Effector memory CD4-positive, alpha-beta T cell (primary cell): ENCODE measurements at places on chromosomes 13 and 19.
A peak's percentile ranks its signal among the peaks of the same experiment; 100 is the strongest.

GRCh38 chr13:113820813-113821651, 42.8 kb downstream of the GAS6 start:
- no peak for DNase-seq
- H3K4me3 ChIP-seq: no peak overlapping the region
- no peaks in the 10 kb centered on the region for H3K36me3 ChIP-seq

GRCh38 chr19:54480051-54480450, 7.0 kb upstream of the CDC42EP5 start:
- H3K4me3 ChIP-seq: no peak overlapping the region
- no peak for DNase-seq
- no peak overlapping the region for H3K27ac ChIP-seq
- no peaks in the 10 kb centered on the region for H3K36me3 ChIP-seq
- no peaks in the 10 kb centered on the region for H3K27me3 ChIP-seq
- no peaks in the 10 kb centered on the region for H3K4me1 ChIP-seq

DNA sequence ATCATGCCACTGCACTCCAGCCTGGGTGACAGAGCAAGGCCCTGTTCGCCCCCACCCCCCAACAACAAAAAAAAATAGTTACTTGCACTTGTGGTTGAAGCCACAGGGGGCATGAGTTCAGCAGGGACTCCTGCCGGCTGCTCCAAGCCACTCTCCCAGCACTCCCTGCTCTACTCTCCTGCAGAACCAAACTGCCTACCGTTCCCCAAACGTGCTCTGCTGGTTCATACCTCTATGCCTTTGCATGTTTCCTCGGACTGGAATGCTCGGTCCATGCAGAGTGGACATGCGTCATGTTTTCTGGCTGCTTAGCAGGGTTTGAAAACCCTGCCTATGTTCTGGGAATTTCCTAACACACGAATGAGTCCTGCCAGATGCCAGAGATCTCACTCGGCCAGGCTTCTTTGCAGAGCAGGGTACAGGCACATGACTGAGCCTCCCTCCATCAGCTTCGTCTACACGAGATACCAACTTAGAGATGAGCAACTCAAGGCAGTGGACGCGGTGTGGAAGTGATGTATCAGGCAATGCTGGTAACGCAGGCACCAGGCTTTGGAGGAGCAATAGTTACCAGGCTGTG, 8.5 kb upstream of the SLC25A15 start:
- DNase-seq: no peak
- no peaks in the 10 kb centered on the region for H3K27me3 ChIP-seq
- H3K27ac ChIP-seq: no peak overlapping the region
- H3K36me3 ChIP-seq: no peaks in the 10 kb centered on the region

DNA sequence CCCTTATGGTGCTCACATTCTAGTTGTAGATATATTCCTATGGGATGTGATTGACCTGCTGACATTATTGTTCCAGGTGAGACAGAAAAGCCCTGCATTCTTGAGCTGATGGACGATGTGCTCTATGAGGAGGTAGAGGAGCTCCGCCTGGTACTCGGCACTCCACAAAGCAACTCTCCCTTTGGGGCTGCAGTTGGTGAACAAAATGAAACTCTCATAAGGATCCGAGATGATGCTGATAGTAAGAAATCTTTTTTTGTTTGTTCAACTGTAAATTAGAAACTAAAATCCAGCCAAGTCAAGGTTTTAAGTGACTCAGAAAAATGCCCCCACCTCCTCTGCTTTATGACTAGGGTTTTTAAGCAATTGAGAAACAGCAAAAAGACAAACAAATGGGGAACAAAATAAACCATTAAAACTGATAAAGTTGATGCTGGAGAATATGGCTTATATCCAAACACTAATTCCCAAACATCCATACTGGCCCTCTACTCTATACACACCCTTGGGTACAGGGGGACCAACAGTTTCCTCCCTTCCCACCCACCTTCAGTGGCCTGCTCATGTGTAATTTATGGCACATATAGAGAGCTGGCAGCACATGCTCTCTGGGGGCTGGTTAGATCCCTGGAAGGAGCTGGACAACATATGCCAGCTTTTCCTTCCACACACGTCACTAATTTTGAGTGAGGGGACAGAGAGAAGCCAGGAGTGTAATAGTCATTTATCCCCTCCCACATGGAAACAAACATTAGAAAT, 139.6 kb downstream of the STOML3 start:
- H3K27me3 ChIP-seq: no peaks in the 10 kb centered on the region
- DNase-seq: no peak
- H3K4me3 ChIP-seq: no peak overlapping the region
- H3K27ac ChIP-seq: no peak overlapping the region

DNA sequence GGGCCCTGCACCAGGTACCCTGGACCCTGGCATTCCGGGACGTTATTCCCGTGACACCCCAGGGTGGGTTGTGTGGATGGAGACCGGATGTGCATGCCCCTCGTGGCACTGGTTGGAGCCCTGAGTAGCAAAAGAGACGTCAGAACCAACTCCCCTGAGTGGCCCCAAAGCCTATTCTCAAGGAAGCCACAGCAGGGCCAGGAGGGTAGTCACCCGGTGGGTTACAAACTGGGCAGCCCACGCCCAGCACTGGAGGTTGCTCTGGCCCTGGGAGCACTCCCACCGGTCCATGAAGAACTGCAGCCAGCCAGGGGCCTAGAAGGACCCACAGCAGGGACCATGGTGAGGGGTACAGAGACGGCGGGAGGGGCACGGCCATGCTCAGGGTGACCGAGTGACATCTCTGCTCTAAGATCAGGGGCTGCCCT, 7.5 kb downstream of the KLF16 start:
- H3K4me1 ChIP-seq: peaks cover 81% of the 10 kb centered on the region
- H3K27me3 ChIP-seq: no peaks in the 10 kb centered on the region
- peak overlapping the region; percentile 60 for H3K4me3 ChIP-seq
- no peak for DNase-seq
- H3K27ac ChIP-seq: peak overlapping the region; percentile 86

DNA sequence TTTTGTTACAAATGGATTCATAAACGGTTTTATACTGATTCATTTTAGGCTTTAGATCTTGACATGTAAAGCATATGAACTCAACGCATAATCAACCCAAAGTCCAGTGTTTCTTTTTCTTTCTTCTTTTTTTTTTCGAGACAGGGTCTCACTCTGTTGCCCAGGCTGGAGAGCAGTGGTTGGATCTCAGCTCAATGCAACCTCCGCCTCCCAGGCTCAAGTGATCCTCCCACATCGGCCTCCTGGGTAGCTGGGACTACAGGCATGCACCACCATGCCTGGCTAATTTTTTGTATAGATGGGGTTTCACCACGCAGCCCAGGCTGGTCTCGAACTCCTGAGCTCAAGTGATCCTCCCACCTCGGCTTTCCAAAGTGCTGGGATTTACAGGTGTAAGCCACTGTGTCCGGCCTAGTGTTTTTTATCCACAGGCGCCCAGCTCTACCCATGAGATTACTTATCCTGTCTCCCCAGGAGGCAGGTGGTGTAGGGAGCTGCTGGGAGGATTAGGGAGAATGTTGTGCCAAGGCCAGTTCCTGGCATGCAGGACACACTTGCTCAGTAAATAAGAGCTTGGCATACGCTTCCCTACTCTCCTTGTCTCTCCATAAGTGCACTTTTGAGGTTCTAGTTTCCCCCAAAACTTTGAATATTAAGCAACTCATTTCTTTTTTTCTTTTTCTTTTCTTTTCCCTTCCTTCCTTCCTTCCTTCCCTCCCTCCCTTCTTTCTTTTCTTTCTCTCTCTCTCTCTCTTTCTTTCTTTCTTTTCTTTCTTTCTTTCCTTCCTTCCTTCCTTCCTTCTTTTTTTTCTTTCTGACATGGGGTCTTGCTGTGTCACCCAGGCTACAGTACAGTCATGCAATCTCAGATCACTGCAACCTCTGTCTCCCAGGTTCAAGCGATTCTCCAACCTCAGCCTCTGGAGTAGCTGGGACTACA, 4.8 kb upstream of the CEBPA start:
- H3K4me1 ChIP-seq: peaks cover 5% of the 10 kb centered on the region
- H3K27me3 ChIP-seq: peaks cover 3% of the 10 kb centered on the region
- H3K4me3 ChIP-seq: no peak overlapping the region
- H3K36me3 ChIP-seq: no peaks in the 10 kb centered on the region
- no peak for DNase-seq
- no peak overlapping the region for H3K27ac ChIP-seq

GRCh38 chr13:93249364-93250306, 23.0 kb downstream of the GPC6 start:
- no peak overlapping the region for H3K27ac ChIP-seq
- no peaks in the 10 kb centered on the region for H3K4me1 ChIP-seq
- DNase-seq: no peak
- H3K36me3 ChIP-seq: no peaks in the 10 kb centered on the region
- H3K4me3 ChIP-seq: no peak overlapping the region

GRCh38 chr13:46124531-46124966, 19.7 kb upstream of the CPB2 start:
- peaks cover 33% of the 10 kb centered on the region for H3K36me3 ChIP-seq
- H3K4me3 ChIP-seq: peak overlapping the region; percentile 10

DNA sequence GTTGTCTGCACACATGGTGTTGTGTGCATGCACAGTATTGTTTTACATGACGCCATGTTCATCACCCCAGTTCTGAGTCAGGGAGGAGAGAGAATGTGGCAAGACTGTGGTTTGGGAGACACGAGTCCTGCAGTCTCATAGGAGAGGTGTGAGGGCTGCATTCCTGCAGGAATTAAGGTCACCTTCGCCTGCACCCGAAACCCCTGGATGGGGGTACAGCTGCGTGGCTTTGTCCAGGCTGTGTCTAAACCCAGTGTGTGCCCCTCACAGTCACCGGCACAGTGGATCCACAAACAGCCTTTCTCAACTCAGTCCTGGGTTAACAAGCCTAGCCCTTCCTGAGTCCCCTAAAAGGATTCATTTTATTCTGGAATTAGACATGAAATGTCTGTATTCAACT, 5.7 kb downstream of the ADPRHL1 start:
- H3K36me3 ChIP-seq: no peaks in the 10 kb centered on the region
- no peak overlapping the region for H3K27ac ChIP-seq
- H3K4me1 ChIP-seq: no peaks in the 10 kb centered on the region
- H3K4me3 ChIP-seq: no peak overlapping the region
- H3K27me3 ChIP-seq: no peaks in the 10 kb centered on the region
- DNase-seq: no peak

GRCh38 chr19:5934069-5934401, 20.0 kb downstream of the CAPS start:
- no peak for DNase-seq
- H3K27me3 ChIP-seq: no peaks in the 10 kb centered on the region
- H3K27ac ChIP-seq: no peak overlapping the region
- H3K4me3 ChIP-seq: no peak overlapping the region
- H3K4me1 ChIP-seq: no peaks in the 10 kb centered on the region
- H3K36me3 ChIP-seq: peaks cover 67% of the 10 kb centered on the region

DNA sequence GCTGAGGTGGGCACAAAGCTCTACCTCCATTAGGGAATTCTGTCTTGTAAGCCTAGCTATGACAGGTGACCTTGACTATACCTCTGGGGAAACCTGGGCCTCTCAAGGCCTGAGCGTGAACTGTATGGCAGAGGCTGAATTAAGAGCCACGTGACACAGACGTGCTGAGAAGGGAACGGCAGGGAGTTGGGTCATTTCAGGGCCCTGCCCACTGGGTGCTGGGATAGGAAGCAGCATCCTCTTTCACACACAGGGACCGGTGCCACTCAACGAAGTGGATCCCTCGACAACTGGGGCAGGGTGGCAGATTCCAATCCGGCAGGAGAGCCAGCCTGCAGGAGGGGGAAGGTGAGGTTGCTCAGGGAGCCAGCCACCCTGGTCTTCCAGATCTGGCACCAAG, 9.2 kb downstream of the ASF1B start:
- H3K4me1 ChIP-seq: no peaks in the 10 kb centered on the region
- no peaks in the 10 kb centered on the region for H3K36me3 ChIP-seq
- no peaks in the 10 kb centered on the region for H3K27me3 ChIP-seq
- H3K27ac ChIP-seq: no peak overlapping the region

DNA sequence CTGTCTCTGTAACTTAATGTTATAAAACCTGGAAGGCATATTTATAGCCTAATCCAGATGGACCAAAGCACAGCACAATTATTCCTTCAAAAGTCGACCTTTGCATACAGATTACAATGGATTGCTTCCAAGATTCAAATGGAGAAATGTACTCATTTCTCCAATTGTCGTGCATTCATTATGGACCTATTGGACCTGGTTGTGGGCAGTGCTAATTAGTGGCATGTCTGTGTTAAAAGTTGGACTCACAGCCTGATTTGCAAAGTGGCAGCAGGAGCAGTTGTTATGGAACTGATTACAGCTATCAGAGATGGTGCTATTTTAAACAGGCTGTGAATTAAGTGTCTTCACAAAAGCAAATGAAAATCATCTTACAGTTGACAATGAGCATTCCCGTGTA, 1529.3 kb upstream of the SLC10A2 start:
- H3K27me3 ChIP-seq: no peaks in the 10 kb centered on the region
- no peaks in the 10 kb centered on the region for H3K36me3 ChIP-seq
- H3K27ac ChIP-seq: no peak overlapping the region
- no peak overlapping the region for H3K4me3 ChIP-seq
- no peaks in the 10 kb centered on the region for H3K4me1 ChIP-seq

- H3K36me3 ChIP-seq: no peaks in the 10 kb centered on the region
- H3K4me3 ChIP-seq: no peak overlapping the region
- H3K27me3 ChIP-seq: no peaks in the 10 kb centered on the region
- no peaks in the 10 kb centered on the region for H3K4me1 ChIP-seq
- no peak for DNase-seq
Observed at GRCh38 chr13:46307554-46307953, 79.5 kb downstream of the RUBCNL start.

DNA sequence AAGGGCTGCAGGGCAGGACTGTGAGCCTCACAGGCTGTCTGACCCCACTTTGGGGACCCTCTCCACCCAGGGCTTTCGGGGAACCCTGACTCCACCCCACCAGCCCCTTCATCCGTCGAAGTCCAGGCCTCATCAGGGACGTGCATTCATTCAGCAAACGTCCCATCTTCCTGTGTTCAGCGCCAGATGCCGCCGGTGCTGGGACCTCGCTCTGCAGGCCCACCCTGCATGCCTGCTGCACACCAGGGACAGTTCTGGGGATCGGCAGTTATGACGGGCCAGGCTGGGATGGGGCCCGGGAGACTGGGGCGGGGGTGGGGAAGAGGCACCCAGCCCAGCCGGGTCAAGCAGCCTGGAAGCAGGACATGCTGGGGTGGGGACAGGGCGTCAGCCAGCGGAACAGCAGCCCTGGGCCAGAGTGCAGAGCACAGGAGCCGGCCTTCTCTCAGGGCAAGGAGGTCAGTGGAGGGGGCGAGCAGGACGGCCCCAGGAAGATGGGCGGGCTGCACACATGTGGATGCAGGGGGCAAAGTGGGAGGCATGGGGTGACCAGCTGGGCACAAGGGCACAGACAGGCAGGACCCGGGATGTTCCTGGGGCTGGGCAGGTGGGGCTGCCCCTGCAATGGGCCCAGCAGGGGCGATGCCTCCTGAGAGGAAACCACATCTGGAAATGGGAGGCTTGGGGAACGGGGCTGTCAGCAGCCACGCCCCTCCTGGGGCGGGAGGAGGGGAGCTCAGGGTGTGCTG, 5.1 kb downstream of the GAMT start:
- no peaks in the 10 kb centered on the region for H3K27me3 ChIP-seq
- peaks cover 13% of the 10 kb centered on the region for H3K36me3 ChIP-seq
- H3K4me1 ChIP-seq: peaks cover 18% of the 10 kb centered on the region
- no peak overlapping the region for H3K27ac ChIP-seq

DNA sequence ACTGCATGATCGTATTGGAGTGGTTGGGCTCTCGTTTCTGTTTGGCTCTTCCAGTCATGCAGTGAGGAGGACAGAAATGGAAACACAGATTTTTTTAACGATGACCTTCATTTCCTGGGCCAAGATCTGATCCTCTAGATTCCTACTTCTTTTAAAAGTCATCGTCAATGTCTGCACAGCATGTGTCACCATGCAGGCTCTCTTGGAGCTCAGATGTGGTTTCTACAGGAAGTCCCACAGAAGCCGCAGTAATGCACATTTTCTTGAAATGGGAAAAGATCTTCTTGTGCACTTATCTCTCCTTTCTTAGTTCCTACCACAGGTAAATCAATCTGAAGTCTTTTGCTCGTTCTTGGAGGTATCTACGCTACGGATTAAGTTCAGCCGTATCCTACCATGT, 626.9 kb downstream of the EFNB2 start:
- DNase-seq: no peak
- no peaks in the 10 kb centered on the region for H3K27me3 ChIP-seq
- H3K4me1 ChIP-seq: peaks cover 2% of the 10 kb centered on the region
- H3K27ac ChIP-seq: no peak overlapping the region
